SIG-M5 (cell line): ENCODE measurements at places on chromosomes 2 and 18.
A peak's percentile ranks its signal among the peaks of the same experiment; 100 is the strongest.

DNA sequence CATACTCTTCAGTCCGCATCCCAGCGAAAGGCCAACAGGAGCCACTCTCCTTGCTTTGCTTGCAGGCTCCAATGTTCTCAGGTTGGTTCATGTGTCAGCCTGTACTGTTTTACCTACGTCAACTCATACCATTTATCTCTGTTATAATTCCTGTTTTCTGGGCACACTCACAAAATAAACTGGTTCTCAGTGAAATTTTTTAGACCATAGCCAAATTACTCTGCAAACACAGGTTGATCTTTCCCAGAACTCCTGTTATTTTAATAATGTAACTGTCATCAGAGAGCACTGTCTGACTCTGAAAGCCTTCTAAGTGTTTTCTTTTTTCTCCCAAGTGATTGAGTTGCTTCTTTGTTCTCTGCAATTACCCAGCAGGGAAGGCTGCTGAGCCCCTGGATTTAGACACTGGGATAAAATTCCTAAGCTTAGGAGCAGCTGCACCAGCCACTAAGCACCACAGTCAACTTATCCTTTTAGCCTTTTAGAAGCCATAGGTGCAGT lies 111.6 kb upstream of the PIEZO2 start:
- no peak for DNase-seq

GRCh38 chr18:58205443-58206160 lies 161.6 kb downstream of the NEDD4L start:
- DNase-seq, result no peak

GRCh38 chr18:76455003-76455676 lies 39.9 kb downstream of the ZNF516 start:
- DNase-seq, result no peak

GRCh38 chr2:119465687-119466086 lies 34.0 kb downstream of the TMEM37 start:
- no peak for DNase-seq

DNA sequence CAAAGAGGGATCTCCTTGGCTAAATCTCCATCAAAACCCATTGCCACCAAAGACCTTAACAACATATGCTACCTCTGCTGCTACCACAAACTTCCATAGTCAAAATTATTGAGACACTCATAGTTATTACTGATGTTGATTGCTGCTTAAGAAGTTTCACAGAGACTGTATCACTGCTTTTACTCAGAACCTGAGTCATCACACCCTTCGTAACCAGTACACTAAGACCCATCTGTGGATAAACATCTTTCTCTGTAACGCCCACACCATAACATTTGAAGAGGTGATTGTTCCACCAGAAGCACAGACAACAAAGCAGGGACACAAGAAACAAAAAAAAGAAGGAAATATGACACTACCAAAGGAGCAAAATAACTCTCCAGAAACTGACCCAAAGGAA lies 1563.1 kb downstream of the LRP1B start:
- DNase-seq, result no peak

DNA sequence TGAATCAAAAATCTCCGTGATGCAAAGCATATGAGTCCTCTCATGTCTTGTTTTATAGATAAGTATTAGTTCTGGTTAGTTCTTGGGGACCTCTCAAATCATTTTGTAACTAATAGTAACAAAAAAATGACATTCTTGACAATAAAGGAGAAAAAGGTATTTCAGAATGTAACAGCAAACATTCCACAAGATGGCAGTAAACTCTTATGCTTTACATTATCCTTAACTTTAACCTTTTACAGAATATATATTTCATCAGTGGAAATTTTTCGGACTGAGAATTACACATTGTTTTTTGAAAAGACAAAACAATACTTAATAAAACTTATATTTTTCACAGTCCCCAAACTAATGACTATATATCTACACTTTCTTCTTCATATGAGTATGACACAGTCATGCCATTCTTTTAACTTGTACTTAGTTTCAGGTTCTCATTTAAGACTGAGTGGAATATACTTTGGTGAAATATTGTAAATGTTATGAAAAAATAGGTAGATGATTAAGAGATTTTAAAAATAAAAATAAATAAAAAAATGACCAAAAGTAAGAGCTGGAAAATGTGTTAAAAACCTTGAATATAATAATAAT lies 142.9 kb upstream of the NXPH2 start:
- no peak for DNase-seq

DNA sequence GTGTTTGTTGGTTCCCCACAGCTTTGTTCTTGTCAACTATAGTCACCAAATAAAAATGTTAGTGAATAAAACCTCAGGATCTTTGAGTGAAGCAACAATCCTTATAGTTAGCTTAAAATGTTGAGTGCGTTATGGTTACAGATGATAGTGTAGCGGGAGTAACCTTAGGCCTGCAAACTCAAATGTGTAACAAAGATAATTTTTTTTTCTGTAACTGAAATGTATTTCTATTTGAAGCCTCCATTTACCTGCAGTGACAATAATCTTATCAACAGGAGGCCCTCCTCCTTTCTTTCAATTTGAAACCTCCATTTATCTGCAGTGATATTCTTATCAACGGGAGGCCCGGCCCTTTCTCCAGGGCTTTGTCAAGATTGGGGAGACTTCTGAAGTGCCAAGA lies 3.1 kb upstream of the C2orf49 start:
- no peak for DNase-seq

- no peak for DNase-seq
Measured at GRCh38 chr2:12430407-12431133, 286.2 kb upstream of the TRIB2 start.

DNA sequence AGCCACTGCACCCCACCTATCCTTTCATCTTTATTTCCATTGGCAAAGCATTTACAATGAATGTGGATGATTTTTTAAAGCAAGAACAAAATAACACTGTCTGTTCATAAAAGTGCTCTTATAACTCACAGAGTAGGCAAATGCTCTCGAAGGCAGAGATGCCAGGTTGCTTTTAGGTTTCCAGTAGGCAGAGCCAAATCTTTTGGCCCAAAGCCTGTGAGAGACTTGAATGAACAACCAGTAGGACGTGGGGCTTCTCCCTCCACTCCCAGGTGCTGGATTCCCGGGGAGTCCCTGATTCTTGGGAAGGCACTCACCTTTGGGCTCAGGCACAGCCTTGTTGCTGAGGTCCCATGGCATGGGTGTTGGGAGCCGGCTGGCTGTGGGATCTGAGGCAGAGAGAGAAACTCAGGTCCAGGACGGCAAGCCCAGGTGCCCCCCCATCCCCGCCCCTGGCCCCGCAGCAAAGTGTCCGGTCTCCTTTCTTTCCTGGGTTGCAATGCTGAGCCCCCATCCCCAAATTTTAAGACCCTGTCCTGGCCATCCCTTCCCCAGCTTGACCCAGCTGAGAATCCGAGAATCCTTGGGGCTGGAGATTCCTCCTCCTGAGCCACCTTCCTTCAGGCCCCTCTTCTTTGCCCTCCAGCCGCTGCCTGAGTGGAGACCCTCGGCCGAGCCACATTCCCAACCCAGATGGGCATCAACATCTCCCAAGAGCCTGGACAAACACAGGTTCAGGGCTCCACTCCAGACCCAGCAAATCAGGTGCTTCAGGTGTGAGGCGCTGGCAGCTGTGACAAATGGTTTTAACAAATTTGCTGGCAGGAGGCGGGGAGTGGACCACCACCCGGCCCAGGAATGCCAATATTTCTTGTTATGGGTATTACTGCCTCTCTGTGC lies 5.8 kb downstream of the NEURL3 start:
- DNase-seq, result no peak

DNA sequence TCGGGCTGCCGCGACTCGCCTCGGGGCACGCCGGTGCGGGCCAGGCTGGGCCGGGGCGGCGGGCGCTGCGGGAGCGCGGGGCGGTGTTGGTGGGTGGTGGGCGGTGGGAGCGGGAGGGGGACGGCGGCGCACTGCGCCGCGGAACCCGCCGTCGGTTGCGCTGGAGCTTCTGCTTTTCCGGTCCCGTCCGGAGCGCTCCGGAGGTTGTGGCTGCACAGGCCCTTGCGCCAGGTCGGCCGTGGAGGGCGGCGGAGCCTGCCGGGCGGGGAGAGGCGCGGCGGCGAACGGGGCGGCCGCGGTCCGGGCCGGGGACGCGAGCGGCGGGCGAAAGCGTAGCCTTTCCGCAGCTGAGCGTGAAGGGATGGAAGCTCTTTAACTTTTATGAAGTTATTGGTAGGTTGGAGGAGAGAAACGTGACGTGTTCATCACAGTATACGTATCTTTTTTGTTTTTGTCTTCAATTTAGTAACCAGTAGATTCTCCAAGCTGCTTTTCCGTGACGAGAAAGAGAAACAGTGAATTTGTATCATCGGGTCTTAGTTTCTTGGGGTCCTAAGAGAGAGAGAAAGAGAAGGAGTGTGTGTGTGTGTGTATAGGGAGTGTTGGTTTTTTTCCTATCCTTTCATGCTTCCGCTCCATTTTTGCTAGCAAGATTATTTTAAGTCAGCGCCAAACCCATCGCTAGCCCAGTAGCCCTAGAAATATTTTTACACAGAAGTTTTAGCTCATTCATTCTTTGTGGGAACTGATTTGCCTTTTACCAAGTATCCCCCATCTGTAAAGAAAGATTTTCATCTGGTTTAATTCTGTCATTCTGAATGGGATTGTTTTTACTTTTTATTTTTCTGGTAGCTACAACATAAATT lies 535 bp downstream of the ATG4B start:
- DNase-seq, result no peak

DNA sequence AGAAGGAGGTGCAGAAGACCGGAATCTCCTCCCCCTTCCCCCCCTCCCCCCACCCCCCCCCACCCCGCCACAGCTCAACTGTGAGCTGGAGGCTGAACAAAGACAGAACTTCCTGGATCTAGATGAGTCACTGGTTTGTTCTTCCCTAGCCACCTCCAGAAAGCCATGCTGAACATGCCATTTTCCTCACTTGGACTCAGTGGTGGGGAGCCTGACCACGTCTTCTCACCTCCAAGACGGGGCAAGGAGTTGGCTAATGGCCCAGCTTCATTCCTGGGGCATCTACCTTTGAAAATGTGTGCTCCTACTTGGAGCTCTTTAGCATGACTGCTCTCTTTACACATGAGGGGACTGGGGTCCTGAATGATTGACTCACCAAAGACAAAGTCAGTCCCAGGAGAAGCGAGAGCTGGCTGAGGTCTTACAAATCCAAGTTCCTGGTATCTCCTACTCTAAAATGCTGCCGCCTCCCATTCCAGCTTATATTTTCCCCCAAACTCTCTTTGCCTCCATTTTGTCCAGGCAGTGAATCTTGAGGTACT lies 22.6 kb upstream of the FZD5 start:
- peak; percentile 47 for DNase-seq

- DNase-seq, result no peak
Measured at GRCh38 chr2:69755862-69756467, 14.0 kb downstream of the ANXA4 start.

DNA sequence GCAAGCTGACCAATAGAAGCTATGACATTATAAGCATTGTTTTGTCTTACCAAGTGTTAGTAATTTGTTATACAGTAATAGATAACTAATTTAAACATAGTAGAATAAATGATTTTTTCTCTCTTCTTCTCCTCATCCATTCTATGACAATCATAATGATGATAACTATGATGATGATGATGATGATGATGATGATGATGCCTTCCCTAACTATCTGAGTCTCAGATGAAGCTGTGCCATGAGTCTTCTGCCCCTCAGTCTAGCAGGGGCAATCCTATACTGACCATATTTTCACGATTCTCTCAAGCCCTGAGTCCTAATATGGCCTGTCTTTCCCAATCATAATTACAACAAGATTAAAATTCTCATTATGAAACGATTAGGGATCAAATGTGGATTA lies 1369.0 kb downstream of the LRP1B start:
- DNase-seq, result no peak

DNA sequence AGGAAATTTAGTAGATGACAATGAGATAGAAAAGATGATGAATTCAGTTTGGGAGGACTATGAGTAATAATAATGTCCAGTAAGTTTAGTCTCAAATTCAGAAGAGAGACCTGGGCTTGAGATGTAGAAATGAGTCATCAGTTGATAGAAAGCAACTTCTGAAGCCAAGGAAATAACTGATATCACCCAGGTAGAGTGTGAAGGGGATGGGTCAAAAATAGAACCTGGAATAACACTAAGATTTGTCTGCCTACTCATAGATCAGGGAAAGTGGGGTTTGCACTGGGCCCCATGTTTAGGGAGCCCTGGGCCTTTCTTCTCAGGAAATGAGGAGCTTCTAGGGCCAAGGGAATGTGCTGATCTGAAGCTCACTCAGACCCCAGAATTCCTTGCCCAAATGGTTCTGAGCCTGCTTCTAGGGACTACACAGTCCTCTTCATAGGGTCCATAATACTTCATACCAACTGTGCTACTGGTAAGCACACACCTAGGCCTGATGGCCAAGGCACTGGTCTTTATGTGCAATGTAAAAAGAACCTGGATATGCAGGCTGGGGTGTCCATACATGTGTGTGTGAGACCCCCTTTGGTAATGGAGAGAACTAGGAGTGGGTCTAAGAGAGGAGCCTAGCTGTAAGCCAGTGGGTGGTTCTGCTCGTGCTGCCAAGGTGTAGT lies 141.2 kb downstream of the IKZF2 start:
- DNase-seq, result no peak

DNA sequence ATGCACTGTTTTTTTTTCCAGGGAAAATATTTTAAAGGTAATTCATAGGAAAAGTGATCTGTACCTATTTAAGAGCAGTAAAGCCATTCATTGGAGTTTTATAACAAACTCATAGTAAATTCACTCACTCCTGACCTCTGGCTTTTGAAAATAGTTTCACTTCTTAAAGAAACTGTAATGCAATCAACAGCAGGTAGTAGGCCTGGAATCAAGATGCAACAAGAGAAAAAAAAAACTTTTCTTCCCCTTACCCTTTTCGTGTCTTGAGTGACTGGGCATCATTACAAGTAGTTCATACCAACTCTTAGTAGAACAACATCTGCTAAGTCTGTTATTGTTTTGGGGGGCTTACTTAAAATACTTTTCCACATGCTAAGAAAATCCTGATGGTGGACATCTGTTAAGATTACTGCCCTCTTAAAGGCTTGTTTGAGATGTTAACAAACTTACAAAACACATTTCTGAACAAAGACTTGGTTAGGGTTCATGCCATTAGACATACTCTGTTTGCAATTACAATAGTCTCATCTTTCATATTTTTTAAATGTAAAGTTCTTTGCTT lies 164.1 kb upstream of the FOSL2 start:
- no peak for DNase-seq

GRCh38 chr2:100427627-100428258 lies 10.3 kb upstream of the CHST10 start:
- DNase-seq, result no peak

DNA sequence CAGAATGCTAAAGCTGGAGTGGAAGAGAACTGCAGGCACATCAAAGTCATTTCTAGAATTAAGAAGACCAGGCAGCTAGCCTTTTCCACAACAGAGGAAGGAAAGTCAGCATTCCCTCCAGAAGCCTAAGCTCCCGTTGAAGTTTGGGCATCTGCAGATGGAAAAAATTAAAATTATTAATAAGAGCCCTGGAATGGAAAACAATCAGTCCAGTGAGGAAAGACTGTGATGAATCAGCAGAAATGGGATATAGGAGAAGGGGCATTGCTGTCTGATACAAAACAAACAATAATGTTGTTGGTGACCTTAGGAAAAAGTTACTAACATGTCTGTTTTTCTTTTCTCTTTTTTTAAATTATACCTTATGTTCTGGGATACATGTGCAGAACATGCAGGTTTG lies 450.7 kb upstream of the SLC14A2 start:
- DNase-seq, result no peak

GRCh38 chr2:98759827-98760625 lies 29.1 kb upstream of the MGAT4A start:
- no peak for DNase-seq

GRCh38 chr2:71478806-71479205 lies 25.4 kb downstream of the DYSF start:
- no peak for DNase-seq

GRCh38 chr2:69237070-69237670 lies 149.9 kb downstream of the GFPT1 start:
- no peak for DNase-seq
